Astrocyte of the spinal cord (primary cell): ENCODE measurements at places on chromosomes 16 and 17.

GRCh38 chr17:13749166-13749890, 147.6 kb upstream of the HS3ST3A1 start:
- no peak for DNase-seq

DNA sequence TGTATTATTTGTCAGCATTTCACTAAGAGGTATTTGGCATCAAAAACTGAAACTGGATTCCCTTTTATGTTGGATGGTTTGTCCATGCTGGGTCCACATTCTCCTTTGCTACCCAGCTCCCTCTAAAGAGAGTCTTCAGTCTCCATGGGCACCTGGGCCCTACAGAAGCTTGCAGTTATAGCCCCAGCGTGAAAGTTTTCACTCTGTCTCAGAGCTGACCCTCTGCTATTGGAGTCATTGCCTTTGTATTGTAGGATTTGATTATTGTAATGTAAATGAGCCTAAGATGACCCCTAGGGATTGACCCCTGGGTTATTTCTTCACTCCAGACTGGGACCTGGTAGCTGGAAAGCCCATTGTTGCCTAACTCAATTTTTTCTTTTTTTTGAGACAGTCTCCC, 1026.5 kb upstream of the EEF2KMT start:
- DNase-seq, result no peak

GRCh38 chr17:9432134-9432885, 143.3 kb downstream of the STX8 start:
- DNase-seq, result peak; percentile 65

- no peak for DNase-seq
Observed at GRCh38 chr17:22717211-22717610, 1024.9 kb downstream of the KCNJ18 start.

DNA sequence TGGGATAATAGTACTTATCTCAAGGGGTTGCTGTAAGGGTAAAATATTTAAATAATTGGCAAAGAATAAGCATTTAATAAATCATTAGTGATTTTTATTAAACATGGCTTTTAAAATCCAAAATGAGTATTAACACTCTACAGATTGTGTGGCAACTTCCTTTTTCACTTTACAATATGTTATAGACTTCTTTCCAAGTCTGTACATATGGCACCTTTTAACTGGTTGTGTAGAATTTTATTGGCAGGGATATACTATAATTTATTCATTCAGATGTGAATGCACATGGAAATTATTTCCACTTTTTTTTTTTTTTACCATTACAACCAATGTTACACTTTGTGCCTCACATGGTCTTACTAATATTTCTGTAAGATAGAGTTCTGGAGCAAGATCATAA, 15.7 kb upstream of the NLRP1 start:
- no peak for DNase-seq

GRCh38 chr16:31186176-31186575, 6.2 kb downstream of the FUS start:
- no peak for DNase-seq

DNA sequence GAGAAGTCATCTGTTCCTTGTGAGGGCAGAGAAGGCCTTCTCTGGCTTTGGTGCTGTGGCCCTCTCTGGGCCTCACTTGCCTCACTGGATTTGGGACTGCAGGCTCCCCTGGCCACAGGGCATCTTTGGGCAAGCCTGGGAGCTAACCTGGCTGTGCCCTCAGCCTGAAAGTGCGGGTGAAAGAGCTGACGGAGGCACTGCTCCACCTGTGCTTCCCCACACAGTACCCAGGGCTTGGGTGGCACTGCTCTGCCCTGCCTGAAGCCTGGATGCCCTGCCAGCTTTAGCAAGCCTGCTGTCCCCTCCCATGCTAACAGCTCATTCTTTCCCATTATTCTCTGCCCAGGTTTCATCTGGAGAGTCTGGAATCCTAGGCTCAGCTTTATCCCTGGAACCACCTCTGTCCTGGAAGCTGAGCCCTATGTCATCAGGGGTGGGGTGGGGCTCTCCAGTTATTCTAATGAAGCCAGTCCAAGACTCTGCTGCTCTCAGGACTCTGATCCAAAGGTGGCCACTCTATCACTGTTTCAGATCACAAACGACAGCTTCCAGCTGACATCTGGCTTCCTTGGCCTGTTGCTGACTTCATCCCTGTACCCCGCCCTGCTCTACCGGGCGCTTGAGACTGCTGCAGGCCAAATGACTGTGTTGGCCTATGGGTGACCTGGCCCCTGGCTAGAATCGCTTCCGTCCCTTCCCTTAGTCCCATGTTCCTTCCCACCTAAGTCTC, 29.3 kb downstream of the HIC1 start:
- peak; percentile 52 for DNase-seq

GRCh38 chr17:30299000-30299399, 7.3 kb upstream of the BLMH start:
- peak; percentile 27 for DNase-seq

DNA sequence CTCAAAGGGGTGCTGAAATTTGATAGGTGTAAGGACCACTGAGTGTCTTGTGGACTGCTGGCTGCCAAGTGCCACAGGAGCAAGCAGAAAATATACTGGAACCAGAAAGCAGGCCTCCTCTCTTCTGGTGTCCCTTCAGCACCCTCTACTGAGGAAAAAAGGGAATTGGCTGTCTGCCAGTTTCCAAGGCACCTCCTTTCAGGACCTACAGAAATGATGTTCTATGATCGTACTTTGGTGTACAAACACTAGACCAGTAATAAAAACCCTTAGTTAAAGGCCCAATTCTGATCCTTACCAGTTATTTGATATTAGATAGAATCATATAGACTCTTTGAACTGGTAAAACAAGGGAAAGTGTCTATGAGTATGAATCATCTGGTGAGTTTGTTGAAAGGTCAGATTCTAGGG, 35.8 kb upstream of the BCAS3 start:
- peak; percentile 84 for DNase-seq

GRCh38 chr17:13266606-13267005, 248.8 kb upstream of the ELAC2 start:
- DNase-seq, result peak; percentile 1

GRCh38 chr16:78137782-78138616, 38.5 kb downstream of the WWOX start:
- DNase-seq, result no peak

- no peak for DNase-seq
Observed at GRCh38 chr17:21539146-21539545, 153.2 kb upstream of the KCNJ18 start.

DNA sequence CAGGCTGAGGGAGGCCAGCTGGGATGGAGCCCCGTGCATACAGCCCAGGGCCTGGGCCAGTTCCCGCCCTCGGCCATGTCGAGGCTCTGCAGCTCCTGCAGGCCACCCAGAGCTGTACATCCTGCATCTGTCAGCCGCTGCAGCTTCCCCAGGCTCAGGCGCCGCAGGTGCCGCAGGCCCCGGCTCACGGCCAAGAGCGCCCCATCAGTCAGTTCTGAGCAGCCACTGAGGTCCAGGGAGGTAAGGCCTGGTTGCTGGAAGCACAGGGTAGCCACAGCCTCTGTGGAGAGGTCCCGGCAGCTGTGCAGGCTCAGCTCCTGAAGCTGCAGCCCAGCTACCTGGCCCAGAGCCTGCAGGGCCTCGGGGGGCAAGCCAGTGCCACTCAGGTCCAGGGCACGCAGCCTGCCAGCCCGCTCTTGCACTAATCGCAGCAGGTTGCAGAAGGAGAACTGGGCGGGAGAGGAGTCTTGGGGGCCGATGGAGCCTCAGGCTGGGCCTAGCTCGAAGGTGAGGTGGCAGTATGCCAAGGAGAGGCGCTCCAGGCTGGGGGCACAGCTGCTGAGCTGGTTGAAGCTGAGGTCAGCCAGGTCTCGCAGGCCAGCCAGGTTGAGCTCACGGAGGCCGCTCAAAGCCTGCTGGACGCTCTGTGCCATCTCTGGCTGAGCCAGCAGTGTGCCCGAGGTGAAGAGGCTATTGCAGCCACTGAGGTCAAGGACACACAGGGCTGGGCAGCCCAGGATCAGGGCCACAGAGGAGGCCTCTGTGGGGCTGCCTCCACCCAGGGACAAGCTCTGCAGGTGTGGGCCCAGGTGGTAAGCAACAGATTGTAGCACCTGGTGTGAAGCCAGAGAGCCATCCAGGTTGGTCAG, 11.4 kb downstream of the ELMO3 start:
- DNase-seq, result no peak

GRCh38 chr17:32464374-32464773, 20.1 kb downstream of the PSMD11 start:
- DNase-seq, result no peak

GRCh38 chr16:85222155-85222863, 110.0 kb upstream of the CIBAR2 start:
- peak; percentile 63 for DNase-seq

GRCh38 chr16:67594256-67594915, 32.1 kb downstream of the CTCF start:
- DNase-seq, result no peak

DNA sequence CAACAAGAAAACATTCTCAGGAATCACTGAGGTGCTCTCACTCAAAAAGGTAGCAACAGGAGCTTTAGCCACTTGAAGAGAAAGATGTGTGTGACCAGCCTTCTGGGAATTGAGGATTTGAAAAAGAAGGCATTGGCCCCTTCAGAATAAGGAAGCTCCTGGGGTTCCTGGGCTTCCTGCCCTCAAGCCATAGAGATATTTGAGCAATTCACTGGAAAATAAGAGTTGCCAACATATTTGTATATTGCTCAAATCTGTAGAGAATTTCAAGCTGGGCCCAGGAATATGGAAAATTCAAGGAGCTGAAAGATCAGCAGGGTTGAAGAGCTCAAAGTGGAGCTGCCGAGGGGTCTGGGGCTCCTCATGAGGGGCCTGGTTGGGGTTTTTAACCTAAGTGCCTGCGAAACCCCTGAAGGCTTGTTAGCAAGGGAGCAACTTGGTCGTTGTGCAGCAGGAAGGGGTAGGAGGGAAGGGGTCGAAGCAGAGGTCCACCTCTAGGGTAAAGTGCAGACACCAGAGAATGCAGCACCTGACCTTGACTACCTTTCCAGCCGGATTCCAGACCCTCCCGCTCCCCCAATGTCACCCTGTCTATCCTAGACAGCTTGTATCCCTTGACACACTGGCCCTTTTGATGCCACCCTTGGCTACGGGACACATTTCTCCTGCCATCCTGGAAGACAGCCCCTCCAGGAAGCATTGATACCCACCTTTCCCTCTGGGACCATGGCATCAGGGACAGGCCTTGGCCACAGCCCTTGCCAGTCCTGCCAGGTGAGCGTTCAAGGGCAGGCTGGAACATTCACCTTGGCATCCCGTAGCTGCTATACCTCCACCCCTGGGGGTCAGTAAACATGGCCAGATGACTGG, 67.6 kb upstream of the SREBF1 start:
- DNase-seq, result no peak

DNA sequence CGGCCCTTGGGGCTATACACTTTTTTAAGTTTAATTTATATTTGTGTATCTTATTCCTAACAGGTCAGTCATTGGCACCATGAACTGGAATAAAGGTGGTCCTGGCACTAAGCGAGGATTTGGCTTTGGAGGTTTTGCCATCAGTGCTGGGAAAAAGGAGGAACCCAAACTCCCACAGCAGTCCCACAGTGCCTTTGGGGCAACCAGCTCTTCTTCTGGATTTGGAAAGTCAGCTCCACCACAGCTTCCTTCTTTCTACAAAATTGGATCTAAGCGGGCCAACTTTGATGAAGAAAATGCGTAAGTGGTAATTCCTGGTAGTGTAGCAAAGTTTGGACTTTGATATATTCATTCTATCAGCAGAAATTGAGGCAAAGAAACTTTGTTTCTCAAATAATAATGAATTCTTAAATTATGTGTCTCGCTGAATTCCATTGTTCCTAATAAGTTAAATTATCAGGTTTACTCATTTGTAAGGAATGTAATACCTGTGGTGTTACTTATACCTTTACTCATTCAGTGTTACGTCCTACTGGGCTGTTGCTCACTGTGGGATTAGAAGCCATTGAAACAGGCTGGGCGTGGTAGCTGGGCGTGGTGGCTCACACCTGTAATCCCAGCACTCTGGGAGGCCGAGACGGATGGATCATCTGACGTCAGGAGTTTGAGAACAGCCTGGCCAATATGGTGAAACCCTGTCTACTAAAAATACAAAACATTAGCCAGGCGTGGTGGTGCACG, 13.2 kb downstream of the DDX42 start:
- DNase-seq, result no peak

DNA sequence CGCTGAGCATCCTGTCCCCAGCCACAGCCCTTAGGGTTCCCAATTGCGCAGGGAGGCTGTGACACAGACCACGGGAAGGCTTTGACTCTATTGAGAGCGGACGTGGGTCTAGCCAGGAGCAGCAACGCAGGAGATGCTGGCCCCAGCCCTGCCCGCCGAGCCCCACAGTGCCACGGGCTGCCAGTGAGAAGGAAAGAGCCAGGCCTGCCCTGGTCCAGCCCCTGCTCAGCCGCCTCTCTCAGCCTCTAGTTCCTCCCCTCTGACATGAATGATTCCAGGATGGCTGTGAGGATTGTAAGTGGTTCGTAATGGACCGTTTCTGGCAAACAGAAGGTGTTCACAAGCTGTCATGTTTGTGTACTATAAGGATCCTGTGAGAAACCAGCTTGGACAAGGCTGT, 2.5 kb downstream of the BHLHA9 start:
- no peak for DNase-seq

GRCh38 chr16:50879873-50880695, 138.2 kb downstream of the CYLD start:
- no peak for DNase-seq

- peak; percentile 12 for DNase-seq
Observed at GRCh38 chr17:74514632-74515334, 16.5 kb downstream of the CD300LB start.

DNA sequence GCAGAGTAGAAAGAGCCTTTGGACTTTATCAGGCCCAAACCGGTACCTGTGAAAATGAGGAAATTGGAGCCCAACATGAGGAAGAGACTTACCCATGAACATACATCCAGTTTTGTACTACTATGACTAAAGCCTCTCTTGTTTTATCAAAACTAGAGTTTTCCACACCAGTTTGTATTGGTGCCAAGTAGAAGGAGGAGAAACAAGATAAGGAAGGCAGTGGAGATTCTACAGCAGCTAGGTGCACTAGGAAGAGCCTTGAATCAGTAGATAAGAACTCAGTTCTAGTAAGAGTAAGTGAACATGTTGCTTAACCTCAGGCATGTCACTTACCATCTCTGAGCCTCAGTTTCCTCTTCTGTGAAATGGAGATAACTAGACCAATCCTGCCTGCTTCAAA, 13.7 kb upstream of the TMEM132E start:
- DNase-seq, result no peak

GRCh38 chr17:77892469-77893143, 65.9 kb upstream of the TNRC6C start:
- no peak for DNase-seq

- DNase-seq, result no peak
Observed at GRCh38 chr16:50011707-50012106, 13.3 kb upstream of the CNEP1R1 start.
